ENCODE measurements at places on chromosomes 12 and 14.

DNA sequence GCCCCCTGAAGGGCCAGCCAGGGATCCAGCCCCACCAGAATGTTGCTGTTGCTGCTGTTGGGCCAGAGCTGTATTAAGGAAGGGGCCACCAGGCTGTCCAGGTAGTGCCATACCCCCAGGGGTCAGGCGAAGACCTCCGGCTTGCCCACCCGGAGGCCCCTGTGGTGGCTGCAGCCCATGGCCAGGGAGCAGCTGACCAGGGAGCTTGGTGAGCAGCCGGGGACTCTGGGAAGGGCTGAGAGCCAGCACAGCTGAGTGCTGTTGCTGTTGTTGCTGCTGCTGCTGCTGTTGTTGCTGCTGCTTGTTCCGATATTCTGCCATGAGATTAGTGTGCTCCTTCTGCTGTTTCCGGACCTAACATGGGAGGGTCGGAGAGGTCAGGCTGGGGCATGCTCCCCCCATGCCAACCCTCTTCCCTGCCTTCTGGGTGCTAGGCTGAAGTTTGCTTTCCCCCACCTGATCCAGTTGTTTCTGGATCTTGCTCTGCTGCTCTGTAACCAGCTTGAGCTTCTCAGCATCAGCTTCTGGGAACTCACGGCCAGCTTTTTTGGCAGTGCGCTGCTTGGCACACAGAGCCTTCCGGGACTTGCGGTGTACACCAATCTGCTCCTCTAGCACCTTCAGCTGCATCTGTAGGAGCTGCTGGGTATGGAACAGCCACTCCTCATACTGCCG lies 15.2 kb upstream of the PRKAG1 start:
- no peak for DNase-seq

GRCh38 chr12:124952801-124953200 lies 36.1 kb downstream of the DHX37 start:
- DNase-seq = no peak

DNA sequence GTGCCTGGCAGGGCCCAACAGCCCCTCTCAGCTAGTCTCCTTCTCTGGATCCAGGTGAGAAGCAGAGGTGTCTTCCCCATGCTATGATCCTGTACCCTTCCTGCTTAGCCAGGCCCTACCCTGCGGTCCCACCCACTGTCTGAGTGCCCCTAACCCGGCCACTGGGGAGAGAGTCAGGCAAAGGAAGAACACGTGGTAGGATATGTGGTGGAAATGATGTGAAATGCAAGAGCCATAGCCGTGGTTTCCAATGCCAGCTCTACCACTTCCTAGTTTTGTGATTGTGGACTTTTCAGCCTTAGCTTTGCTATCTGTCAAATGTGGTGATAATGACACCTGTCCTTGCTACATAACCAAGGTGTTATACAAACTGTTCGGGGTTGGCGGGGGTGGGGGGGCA lies 15.8 kb downstream of the KRT2 start:
- no peak for DNase-seq

GRCh38 chr12:76080729-76081415 lies 3.6 kb downstream of the NAP1L1 start:
- DNase-seq = no peak

DNA sequence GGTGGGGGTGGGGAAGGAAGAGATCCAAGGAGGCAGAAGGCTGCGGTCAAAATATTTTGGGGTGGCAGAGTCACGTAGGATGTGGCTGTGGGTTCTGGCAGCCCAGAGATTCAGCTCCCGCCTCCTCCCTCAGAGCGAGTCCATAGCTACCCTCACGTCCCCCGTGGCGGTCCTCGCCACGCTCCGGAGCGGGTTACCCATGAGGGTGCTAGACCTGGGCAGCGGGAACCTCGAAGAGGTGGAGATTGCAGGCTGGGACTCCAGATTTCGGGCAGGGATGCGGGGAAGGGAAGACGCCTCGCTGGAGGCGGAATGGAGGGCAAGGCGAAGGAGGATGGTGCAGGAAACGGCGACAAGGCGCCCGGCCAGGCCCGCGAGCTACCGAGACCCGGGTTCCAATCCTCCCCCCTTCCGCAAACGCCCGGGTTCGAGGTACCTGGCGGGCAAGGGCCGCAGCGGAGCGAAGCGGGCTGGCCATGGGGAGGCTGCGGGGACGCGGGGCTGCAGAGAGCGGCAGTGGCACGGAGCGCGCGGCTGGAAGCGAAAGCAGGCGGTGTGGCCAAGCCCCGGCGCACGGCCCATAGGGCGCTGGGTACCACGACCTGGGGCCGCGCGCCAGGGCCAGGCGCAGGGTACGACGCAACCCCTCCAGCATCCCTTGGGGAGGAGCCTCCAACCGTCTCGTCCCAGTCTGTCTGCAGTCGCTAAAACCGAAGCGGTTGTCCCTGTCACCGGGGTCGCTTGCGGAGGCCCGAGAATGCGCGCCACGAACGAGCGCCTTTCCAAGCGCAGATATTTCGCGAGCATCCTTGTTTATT lies 46.2 kb downstream of the BCAT1 start:
- DNase-seq = no peak

DNA sequence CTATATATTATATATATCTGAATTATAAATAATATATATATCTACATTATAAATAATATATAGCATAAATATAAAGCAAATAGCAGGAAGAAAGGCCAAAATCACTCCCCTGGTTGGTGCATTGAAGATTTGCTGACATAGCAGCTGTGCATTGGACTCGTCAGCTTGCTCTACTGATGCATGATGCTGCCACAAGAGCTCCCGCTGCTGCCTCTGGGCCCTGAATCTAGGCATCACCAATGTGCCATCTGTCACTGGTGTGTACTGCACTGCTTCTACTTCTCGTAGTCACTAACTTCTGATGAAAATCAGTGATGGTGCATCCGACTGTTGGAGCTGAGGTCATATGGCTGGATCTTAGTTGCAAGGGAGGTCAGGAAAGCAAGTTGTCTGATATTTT lies 205.0 kb downstream of the ADAMTS20 start:
- no peak for DNase-seq

GRCh38 chr14:100765991-100766390 lies 39.3 kb downstream of the DLK1 start:
- DNase-seq = no peak

GRCh38 chr14:41570415-41571155 lies 36.1 kb upstream of the LRFN5 start:
- DNase-seq = no peak

DNA sequence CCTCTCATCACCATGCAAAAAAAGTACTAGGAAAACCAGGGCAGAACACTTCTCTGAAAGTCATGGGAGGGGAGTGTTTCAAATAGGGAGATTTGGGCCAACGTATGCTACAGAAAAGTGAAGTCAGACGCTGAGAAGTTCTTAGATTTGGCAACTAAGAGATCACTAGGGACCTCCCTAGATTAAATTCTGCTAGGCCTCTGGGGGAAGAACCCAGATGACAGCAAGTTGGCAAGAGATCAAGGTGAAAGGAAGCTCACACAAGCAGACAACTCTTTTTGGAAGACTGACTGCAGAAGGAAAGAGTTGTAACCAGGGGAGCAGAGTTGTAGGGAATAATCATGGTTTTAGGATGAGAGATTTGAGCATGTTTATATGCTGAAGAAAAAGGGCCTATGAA lies 20.7 kb downstream of the IQSEC3 start:
- no peak for DNase-seq

DNA sequence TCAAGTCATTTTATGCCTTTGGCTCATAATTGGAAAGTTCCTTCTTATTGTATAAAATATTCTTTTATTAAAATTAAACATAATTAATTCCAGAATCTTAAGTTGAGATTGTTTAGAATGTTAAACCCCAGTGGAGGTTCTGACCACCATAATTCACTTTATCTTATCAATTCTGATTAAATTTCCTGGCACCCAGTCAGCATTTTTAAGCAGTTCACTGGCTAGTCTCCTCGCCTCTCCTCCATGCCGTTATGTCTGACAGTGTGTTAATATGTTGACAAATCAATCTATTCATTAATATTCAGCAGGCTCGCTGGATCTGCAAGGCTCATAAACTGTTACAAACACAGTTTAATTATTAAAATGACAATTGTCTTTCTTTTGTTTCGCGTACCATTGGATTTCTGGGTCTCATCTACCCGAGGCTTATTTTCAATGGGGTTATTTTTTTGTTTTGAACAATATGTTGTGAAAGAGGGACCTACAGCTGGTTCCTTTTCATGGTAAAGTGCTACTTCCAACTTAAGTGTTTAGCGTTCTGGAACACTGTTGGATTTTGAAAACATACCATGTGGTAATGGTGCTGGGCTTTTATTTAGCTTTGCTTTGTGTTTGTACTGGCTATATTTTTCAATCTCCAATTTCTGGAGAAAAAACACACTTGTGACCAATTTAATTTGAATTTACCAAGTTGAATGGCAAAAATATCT lies 339.7 kb downstream of the PRKD1 start:
- DNase-seq = no peak

Measured in activated naive CD4-positive, alpha-beta T cell (primary cell).